ENCODE measurements at places on chromosomes 3 and 15.

GRCh38 chr3:58419780-58420507, 13.7 kb downstream of the PDHB start:
- no peak for DNase-seq

- no peak for DNase-seq
Measured at GRCh38 chr15:66287461-66288057, 5.8 kb upstream of the DIS3L start.

GRCh38 chr3:122716667-122717066, 36.0 kb downstream of the PARP14 start:
- DNase-seq: no peak

- DNase-seq: no peak
Measured at GRCh38 chr3:4429648-4430350, 37.3 kb downstream of the SUMF1 start.

All from activated naive CD4-positive, alpha-beta T cell treated with Interleukin-2 at 50 U/mL for 16 hours (primary cell).